Activated effector memory CD4-positive, alpha-beta T cell treated with anti-CD3 and anti-CD28 coated beads, Interleukin-2, amount 50 U/mL, for 16 hours (primary cell): ENCODE measurements at places on chromosomes 4 and X.

DNA sequence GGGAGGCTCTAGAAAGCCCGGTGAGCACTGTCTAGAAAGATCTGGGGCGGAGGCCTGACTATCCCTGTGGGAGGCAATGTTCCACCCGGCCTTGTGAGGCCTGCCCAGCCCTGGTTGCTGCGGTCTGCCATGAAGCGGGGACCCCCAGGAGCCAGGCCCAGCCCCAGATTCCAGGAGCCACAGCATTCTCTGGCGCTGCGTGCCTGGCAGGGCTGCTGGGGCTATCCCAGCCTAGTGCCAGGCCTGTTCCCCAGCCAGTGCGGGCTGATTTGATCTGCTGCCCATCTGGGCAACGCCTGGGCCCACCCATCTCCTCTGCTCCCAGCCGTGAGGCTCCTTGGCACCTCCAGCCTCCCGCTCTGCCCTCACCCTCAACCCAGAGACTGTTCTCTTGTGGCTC, 19.6 kb downstream of the ATP2B3 start:
- DNase-seq: no peak

DNA sequence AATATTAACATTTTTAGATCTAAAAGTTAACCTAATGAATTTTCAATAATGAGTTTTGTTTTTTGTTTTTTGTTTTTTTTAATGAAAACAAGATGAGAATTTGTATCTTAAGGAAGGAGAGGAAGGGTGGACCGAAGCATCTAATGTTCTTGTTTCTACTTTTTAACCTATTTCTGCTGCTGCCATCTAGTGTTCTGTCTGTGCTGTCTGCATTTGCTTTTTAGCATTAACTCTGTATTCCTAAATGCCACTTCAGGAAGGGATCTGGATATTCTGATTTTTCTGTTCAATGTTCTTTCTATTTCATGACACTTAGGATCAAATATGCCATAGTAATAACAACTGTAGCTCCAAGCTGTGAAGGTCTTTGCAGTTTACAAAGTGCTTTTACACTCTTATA, 161.7 kb downstream of the BRWD3 start:
- DNase-seq: no peak

- DNase-seq: no peak
Observed at GRCh38 chrX:36978886-36979285, 29.3 kb upstream of the FAM47C start.

GRCh38 chr4:26261405-26261804, 59.4 kb upstream of the RBPJ start:
- no peak for DNase-seq

DNA sequence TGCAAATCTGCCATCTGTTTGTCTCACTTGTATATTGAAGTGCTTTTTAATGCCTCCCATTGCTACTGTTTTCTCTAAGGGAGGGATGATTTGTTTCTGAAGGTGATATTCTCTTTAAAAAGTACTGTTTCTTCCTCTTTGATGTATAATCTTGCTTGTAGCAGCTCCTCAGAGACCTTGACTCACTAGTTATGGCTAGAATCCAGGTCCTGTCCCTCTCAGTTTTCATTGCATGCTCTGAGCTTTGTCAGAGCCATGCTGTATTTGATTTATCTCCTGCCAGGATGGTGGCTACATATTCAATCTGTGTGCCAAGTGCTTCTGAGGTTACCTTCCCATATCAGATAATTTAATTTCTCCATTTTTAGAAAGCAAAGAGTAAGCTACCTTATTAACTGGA, 56.0 kb downstream of the GLUD2 start:
- DNase-seq: no peak

- no peak for DNase-seq
Observed at GRCh38 chr4:41120297-41121217, 93.8 kb downstream of the APBB2 start.

DNA sequence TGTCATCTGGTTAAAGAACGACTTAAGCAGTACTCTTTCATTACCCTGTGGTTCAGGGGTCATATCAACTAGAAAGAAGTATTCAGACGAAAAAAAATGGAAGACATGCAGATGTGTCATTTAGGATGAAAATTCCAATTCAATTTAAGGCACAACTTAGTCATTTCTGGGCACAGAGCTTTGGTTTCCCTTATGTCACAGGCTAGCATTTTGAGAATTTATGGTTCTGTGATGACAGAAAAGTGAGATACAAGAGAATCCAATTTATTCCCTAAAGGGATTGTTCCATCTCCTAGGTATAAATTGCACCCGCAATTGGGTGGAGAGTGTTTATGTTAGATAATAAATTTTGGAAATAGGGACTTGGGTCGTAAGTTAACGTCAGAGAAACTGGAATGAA, 306.6 kb downstream of the STK32B start:
- DNase-seq: no peak

GRCh38 chr4:86927843-86928395, 6.9 kb upstream of the AFF1 start:
- DNase-seq: no peak

DNA sequence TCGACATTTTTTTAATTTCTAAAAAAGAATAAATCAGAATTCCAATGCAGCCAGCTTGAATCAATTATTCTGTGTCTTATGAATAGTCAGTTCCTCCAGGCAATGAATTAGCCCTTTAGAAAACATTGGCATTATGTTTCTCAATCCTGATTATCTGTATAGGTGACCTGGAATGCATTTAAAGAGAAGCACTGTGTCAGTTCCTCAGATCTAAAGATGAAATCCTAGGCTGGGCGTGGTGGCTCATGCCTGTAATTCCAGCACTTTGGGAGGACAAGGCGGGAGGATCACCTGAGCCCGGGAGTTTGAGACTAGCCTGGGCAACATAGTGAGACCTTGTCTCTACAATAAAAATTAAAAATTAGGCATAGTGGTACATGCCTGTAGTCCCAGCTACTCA, 43.5 kb downstream of the MND1 start:
- DNase-seq: no peak

GRCh38 chrX:10750581-10750980, 130.2 kb upstream of the MID1 start:
- DNase-seq: no peak

GRCh38 chrX:136196691-136197155, 49.4 kb downstream of the FHL1 start:
- DNase-seq: no peak

DNA sequence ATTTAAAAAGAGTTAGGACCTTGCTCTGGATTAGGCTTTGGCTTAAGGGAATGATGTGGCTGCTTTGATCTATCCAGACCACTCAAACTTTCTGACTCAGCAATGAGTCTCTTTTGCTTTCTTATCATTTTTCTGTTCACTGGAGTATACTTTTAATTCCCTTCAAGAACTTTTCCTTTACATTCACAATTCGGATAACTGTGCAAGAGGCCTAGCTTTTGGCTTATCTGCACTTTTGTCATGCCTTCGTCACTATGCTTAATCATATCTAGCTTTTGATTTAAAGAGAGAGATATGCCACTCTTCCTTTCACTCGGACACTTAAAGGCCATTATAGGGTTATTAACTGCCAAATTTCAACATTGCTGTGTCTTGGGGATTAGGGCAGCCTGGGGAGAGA, 147.9 kb downstream of the DCHS2 start:
- DNase-seq: no peak

GRCh38 chr4:24561438-24562139, 22.8 kb downstream of the DHX15 start:
- no peak for DNase-seq

GRCh38 chr4:98232202-98232601, 29.0 kb upstream of the RAP1GDS1 start:
- DNase-seq: no peak

DNA sequence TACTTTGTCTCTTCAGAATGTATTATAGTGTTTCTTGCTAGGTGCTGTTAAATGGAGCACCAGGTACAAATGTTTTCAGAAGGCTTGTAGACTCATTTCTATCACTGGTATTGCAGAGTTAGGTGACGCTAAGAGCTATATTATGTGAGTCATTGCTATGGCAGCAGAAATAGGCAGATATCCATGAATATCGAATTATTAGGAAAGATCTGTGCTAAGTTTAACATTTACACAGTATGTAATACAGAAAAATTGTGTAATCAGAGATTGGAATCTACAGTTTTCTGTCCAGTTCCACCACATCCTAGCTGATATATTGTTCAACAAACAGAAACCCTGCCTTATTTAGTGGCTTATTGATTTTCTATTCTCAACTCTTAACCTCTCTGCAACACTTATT, 1025.5 kb downstream of the STIM2 start:
- no peak for DNase-seq

GRCh38 chr4:95108883-95109421, 351.2 kb downstream of the BMPR1B start:
- no peak for DNase-seq

DNA sequence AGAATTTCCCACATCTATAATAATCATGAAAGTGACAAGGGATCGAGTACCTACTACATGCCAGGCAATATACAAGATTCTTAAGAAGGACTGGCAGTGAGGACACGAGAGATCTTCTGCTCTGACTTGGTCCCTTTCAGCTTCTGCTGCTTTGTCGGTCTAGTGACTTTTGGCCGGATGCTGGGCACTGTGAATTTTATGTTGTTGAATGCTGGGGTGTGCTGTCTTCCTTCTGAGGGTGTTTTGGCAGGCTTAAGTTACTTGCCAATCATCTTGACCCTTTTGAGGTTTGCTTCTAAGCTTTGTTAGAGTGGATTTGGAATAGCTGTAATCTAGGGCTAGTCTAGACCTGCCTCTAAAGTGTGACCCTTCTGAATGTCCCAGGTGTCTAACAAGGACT, 23.5 kb downstream of the NAT8L start:
- DNase-seq: peak; percentile 9

GRCh38 chrX:119013164-119013563, 38.7 kb downstream of the LONRF3 start:
- DNase-seq: no peak

GRCh38 chrX:105191878-105192277, 28.6 kb downstream of the TEX13A start:
- no peak for DNase-seq

DNA sequence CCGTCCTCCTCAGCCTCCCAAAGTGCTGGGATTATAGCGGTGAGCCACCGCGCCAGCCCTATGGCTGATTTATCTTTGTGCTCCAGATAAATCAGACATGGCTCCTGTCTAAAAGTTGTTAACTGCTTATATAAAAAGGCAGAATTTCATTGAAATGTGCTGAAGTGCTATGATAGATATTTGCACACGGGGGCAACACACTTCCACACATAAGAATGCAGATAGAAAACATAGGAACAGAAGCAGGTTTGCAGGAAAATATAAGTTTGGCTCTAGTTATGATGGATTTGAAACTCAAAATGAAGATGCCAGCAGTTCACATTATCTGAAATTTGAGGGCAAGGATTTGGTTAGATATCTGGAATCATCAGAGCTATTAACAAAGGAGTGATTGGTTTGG, 163.1 kb upstream of the SLITRK2 start:
- DNase-seq: no peak

DNA sequence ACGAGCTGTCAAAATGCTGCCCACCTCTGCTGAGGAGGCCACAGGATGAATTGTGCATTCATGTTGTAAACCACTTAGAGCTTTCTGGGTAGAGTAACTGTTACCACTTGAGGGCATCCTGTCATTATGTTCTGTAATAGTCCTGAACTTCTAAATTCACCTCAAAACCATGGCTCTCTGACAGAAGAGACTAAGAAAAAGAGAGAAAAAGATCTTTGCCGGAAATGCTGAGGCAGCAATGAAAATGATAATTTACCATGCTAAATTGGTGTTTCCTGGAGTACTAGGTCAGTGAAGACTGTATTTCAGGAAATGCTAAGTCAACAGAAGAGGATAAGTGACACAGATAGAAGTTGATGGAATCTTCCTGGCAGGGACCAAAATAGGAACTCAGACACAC, 942.3 kb upstream of the SLIT2 start:
- no peak for DNase-seq

GRCh38 chr4:55920571-55920970, 28.2 kb upstream of the CEP135 start:
- DNase-seq: no peak

GRCh38 chrX:56728752-56729151, 291 bp upstream of the NBDY start:
- DNase-seq: peak; percentile 70

DNA sequence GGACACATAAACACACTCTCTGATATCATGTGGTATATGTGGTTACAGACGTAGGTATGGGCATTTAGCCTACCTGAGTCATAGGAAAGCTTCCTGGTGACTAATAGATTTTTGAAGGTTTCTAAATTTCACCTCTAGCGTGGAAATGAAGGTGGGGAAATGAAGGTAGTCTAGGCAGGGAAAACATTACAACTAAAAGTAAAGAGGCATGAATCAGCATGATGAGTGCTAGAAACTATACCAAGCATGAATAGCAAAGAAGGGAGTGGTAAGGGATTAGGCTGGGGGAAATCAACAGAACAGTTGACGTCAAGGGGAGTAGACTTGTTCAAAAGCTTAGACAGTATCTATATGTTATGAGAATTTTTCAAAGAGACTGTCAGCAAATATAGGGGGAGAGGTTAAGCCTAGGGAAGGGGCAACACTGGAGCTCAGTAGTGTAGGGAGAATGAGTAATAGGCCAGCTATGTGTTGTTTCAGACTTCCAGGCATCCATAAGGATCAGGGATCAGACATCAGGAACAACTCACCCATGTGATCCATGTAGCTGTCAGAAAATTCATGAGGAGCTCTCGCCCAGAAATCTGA, 279.3 kb upstream of the DIPK2B start:
- no peak for DNase-seq

DNA sequence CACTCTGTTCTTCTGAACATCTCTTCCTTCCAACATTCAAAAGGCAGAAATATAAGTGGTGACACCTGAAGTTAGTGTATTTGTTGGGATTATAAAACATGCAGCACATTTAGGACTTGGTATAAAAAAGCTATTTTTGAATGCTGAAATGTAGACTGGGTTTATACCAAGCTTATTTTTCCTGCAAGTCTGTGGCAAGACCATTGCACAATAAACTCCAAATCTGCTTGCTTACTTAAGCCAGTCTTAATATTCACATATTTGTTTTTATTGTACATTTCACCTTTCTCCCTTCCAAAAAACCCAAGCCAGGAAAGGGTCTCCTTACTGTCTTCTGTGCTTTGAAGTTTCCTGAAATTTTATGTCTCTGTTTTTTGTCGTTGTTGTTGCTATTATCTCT, 63.7 kb downstream of the FHIP1A start:
- no peak for DNase-seq

- DNase-seq: no peak
Observed at GRCh38 chrX:47498411-47498810, 15.4 kb upstream of the ZNF41 start.

DNA sequence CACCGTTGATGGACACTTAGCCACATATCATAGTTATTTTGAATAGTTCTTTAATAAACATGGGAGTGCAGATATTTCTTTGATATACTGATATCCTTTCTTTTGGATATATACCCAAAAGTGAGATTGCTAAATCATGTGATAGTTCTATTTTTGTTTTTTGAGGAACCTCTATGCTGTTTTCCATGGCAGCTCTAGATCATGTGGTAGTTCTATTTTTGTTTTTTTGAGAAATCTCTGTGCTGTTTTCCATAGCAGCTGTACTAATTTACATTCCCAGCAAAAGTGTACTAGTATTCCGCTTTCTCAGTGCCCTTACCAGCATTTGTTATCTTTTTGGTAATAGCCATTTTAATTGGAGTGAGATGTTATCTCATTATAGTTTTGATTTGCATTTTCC, 3.6 kb downstream of the SH3BGRL start:
- no peak for DNase-seq

GRCh38 chr4:76897536-76898384, at the start of gene SOWAHB:
TSS of gene SOWAHB (minus strand) at chr4:76898144. CDS start at chr4:76897849, 295 bp downstream.
- peak; percentile 76 for DNase-seq

- DNase-seq: no peak
Observed at GRCh38 chr4:147958057-147958456, 226.2 kb downstream of the ARHGAP10 start.

- no peak for DNase-seq
Observed at GRCh38 chr4:135282676-135283075, 1081.1 kb upstream of the PABPC4L start.

- DNase-seq: no peak
Observed at GRCh38 chr4:66636349-66636748, 909.0 kb downstream of the CENPC start.
